Activated effector memory CD4-positive, alpha-beta T cell treated with Interleukin-2 at 50 U/mL for 16 hours (primary cell): ENCODE measurements at places on chromosomes 11 and 22.

DNA sequence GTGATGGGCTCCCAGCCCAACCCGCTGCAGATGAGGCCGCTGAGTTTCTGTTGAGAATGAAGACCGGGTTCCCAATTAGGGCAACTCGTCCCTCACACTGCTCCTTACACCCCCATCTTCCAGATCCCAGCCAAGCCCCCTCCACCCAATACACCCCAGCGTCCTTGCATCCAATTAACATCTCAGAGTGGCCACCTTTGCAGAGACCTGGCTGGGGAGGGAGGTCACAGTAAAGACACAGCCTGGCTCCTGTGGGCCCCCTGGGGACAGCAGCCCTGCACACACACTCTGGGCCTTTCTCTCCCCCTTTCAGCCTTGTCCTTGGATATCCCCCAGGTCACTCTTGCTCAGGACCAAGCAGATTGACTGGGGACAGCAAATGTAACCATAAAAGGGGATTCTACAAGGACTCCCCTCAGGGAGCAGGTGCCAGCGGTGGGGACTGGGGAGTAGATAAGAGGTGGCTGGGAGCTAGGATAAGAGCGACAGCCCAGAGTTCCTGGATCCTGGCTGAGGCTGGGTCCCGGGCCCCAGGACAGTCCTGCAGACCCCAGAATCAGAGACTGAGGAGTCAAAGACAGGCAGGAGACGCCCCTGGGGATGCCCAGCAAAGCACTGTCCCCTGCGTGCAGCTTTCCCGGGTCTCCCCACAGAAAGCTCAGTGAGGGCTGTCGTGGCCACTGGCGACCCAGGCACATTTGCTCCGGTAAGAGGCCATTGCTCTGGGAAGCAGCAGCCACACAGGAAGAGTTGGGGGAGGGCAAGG, 8.4 kb downstream of the APOBEC3A start:
- no peak for DNase-seq

- DNase-seq: peak; percentile 32
Measured at GRCh38 chr11:44574610-44575287, 9.3 kb downstream of the CD82 start.

DNA sequence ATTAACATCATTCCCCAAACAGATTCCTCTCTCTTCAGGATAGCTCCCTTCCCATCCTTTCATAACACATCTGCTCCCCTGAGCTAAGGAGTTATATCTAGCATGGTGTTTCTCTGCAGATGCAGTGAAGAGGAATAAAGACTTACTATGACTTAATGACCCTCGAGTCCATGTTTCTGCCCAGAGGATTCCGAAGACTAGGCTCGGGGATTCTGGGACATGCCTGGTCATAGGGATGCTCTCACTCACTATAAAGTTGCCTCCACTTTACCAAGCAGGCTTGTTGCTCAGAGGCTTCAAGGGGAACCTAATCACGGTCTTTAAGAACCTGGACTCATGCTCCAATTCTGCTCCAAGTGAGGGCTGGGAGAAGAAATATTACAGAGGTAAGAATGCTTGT, at the start of gene OR52E4:
Gene OR52E4 (plus strand): TSS at position 301 of the 400 bp plus-strand sequence. CDS start 3,664 bp downstream, outside the sequence.
- no peak for DNase-seq

GRCh38 chr11:117597071-117597470, 199.9 kb downstream of the DSCAML1 start:
- DNase-seq: no peak

GRCh38 chr11:40095446-40095845, 1364.0 kb downstream of the LRRC4C start:
- no peak for DNase-seq

- DNase-seq: no peak
Measured at GRCh38 chr11:127675581-127675980, 675.0 kb upstream of the KIRREL3 start.
